ENCODE measurements at places on chromosomes 6 and 20. TPM values are rescaled to one million over a fixed set of nuclear protein-coding genes. Genes with fewer than 3 reads are reported as not detected.

DNA sequence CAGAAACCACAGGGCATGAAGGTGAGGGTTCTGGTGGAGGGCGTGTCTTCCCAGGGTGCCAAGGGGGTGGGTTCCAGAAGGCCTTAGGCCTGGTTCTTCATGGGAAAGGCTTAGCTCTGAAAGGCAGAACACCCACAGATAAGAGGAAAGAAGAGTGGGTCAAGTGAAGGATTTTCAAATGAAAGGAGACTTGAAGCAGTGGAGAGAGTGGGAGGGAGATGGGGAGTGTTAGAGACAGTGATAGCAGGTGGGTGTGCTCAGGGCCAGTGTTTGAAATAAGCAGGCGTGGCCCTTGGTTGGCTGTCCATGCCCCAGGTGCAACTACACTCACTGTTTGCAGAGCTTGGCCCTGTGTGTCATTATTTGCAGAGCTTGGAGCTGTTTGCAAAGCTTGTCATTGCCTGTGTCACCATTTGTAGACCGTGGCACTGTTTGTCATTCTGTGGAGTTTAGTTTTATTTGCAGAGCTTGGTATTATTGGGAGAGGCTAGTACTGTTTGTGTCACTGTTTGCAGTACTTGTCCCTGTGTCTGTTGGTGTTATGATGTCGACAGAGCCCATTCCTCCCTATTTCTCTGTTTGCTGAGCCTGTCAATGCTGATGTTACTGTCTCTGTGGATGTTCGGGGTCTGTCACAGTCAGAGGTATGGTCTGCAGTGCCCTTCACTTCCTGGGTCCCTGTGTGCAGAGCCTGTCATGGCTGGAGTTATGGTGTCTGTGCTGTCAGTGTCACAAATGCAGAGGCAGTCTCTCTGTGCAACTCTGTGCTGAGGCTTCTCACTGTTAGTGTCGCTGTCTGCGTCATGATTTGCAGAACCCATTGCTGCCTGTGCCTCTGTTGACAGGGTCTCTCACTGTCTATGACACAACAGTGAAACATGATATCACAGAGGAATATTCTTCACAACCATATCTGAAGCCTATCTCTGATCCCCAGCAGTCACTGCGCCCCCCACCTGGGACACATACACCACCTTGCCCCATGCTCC, 127.7 kb upstream of the LRFN2 start:
- H3K36me3 ChIP-seq, result no peaks in the 10 kb centered on the region
- no peaks in the 10 kb centered on the region for H3K27me3 ChIP-seq
- H3K4me1 ChIP-seq, result peaks cover 6% of the 10 kb centered on the region

DNA sequence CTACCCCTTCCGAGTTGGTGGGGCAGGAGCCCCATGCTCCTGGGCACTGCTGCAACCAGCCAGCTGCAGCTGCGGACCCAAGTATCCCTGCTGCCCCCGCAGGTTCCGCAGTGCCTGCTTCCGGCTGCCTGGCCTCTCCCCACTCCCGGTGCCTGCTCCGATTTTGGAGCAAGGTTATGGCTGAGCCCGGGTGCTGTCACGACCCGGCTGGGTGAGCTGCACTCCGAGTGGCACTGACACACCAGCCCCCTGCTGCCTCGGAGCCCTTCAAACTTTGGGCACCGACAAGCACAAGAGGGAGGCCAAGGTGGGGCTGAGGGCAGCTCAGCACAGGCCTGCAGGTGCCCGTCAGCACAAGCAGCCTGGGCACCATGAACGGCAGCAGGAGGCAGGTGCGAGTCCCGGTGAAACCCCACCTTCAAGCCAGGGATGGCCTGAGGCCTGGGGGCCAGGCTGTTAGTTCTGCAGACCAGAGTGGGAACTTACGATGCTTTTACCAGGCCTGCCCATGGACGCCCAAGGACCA, 25.9 kb upstream of the HACE1 start:
- H3K36me3 ChIP-seq, result no peaks in the 10 kb centered on the region
- DNase-seq, result no peak
- no peak overlapping the region for H3K4me3 ChIP-seq
- no peaks in the 10 kb centered on the region for H3K27me3 ChIP-seq
- H3K4me1 ChIP-seq, result no peaks in the 10 kb centered on the region
- no peak overlapping the region for H3K27ac ChIP-seq

- H3K4me3 ChIP-seq, result no peak overlapping the region
- DNase-seq, result no peak
- no peaks in the 10 kb centered on the region for H3K36me3 ChIP-seq
- no peak overlapping the region for H3K27ac ChIP-seq
- H3K27me3 ChIP-seq, result no peaks in the 10 kb centered on the region
- H3K4me1 ChIP-seq, result no peaks in the 10 kb centered on the region
Observed at GRCh38 chr20:41927655-41928054, 309.5 kb upstream of the CHD6 start.

DNA sequence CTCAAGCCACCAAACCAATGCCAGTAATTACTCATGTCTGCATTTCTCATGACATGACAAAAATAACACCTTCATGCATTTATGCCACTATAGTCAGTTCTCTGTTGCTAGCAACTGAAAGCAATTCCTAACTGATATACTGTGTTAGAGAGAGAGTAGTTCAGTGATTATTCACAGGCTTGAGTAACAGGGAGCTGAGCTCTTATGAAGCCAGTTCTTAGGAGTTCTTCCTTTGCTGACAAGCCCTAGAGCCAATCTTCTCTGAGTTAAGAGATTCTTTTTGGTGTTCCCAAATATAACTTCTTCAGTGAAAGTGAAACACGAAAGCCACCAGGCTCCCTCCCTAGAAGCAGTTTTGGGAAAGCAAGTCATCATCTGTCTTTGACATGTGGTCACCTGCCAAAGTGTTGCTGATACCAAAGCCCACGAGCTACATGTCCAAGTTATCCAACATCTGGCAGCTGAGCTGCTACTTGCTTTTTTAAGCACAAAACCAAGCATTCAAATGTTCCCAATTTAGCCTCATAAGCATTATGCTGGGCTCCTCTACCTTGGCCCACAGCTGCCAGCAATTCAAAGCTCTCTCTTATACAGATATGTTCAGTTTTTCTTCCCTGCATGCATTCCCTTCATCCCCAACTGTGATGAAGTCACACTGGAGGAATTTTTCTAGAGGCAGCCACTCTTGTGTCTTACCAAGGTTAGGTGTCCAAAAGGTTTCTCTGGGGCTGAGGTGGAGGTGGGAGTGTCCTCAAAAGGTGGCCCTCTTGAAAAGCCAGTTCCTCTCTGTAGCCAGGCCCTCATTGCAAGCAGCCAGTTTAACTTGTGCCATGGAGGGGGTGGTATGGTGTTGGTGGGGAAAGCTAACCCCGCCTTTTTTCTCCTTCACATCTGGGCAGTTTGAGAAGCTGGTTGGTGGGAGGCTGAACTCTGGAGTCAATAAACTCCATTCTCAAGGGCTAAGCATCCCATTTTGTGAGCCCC, 92.7 kb upstream of the ARMC2 start:
- no peak for DNase-seq
- no peak overlapping the region for H3K4me3 ChIP-seq

Gene COL21A1
- total RNA-seq, result not detected

Gene ERVFRD-1
- total RNA-seq, result not detected

Gene KHDRBS2
- total RNA-seq, result not detected

Measured in CD8-positive, alpha-beta memory T cell (primary cell).